ENCODE measurements at places on chromosomes 2 and 18.

- DNase-seq = no peak
Measured at GRCh38 chr18:51953521-51953920, 386.5 kb upstream of the DCC start.

- DNase-seq = no peak
Measured at GRCh38 chr2:200226451-200227426, 79.8 kb upstream of the SPATS2L start.

- peak; percentile 55 for DNase-seq
Measured at GRCh38 chr2:30355306-30355705, 91.7 kb upstream of the LCLAT1 start.

DNA sequence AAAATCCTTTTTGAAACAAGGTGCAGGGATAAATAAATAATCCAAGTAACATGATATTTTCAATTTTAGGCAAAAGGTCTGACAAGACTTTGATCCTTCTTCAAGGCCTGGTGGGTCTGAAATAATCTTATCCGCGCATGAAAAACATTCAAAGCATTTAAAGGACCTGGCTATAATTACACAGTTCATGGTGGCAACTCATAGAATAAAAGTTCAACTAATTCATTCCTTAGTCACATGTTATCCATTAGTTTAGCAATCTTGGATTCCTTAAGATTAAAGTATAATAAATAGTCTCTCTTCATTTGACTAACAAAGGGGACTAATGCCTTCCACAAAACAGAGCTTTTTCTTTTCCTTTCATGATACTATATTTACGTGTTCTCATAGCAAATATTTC lies 21.0 kb upstream of the SLC38A11 start:
- DNase-seq = peak; percentile 57

- DNase-seq = no peak
Measured at GRCh38 chr2:36797324-36798070, 101.0 kb downstream of the VIT start.

GRCh38 chr2:2033691-2034090 lies 289.4 kb upstream of the PXDN start:
- no peak for DNase-seq

DNA sequence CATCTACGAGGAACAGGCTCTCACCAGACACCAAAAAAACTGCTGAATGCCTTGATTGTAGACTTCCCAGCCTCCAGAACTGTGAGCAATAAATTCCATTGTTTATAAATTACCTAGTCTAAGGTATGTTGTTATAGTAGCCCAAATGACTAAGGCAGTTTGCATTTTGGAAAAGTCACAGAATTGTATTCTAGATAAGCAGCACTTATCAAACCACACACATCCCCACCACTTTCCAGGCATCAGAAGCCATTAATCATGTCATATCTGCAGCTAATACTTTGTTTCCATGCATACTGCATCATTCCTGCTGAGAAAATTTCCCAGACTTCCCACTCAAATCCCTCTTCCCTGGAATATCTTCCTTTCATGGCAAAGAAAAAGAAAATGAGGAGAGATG lies 187.2 kb downstream of the INO80D start:
- DNase-seq = no peak

- peak; percentile 95 for DNase-seq
Measured at GRCh38 chr2:47070920-47071824, 83.9 kb downstream of the STPG4 start.

GRCh38 chr18:48022531-48023329 lies 92.3 kb upstream of the SMAD2 start:
- peak; percentile 59 for DNase-seq

DNA sequence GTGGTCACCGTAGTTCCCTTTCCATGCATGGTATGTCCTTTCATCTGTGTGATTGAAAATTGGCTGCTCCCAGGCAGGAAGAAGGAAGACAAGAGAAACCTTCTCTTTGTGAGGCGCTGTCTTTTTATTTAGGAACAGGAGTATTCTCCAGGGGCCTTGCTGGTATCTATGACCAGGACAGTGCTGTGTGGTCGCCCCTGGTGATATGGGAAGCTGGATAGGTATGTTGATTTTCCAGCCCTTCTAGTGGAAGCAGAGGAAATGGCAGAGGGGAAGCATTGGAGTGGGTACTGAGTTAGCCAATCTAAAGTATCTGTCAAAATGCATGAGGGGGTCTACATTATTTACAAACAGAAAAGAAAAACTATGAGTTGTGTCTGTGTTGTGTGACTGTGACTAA lies 226.6 kb downstream of the MTX2 start:
- no peak for DNase-seq

GRCh38 chr2:57370882-57371585 lies 675.6 kb upstream of the VRK2 start:
- DNase-seq = peak; percentile 1

DNA sequence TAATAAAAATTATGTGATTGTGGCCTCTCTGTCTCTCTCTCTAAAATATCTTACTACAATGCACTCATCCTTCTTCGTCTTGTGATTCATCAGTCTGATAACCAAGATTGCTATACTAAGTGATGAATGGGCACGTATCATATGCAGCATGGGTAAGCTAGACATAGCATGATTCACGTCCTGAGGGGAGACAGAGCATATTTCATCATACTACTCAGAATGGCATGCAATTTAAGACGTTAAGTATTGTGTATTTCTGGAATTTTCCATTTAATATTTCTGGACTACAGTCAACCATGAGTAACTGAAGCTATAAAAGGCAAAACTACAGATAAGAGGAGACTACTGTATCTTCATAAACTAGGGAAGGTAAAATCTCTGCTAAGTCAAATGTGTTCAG lies 97.0 kb upstream of the CD226 start:
- DNase-seq = peak; percentile 93

GRCh38 chr2:183610724-183611123 lies 486.5 kb downstream of the NUP35 start:
- no peak for DNase-seq

DNA sequence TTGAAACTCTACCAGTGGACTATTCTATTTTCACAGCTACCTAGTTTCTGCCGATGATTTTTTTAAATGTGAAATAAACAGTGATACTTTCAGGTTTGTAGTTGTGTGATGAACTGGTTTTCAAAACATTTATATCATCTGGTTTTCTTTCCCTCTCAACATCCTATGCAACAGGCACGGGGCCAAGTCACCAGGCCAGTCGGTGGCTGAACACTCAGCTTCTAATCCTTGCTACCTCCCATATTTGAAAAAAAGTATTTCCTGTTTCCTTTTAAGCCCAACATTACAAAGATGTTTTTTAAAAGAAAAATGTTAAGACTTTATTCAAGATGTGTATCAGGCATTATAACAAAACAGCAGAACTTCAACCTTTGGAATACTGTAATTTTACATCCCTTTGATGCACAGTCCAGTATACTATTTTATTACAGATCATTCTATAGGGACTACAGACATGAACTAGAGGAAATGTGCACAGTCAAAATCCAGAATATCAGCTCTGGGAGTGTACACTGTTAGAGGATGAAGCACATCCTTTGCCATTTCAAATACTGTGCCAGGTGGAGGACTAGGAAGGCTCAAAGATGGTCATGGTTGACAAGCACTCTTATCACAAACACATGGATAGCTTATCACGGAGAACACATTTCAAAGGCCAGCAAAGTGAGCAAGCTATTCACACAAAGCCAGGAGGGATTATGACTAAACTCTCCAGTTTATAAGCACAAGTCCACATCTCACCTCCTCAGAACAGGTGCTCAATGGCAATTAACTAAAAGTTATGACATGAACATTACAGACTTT lies 14.6 kb downstream of the MRPL35 start:
- DNase-seq = no peak

DNA sequence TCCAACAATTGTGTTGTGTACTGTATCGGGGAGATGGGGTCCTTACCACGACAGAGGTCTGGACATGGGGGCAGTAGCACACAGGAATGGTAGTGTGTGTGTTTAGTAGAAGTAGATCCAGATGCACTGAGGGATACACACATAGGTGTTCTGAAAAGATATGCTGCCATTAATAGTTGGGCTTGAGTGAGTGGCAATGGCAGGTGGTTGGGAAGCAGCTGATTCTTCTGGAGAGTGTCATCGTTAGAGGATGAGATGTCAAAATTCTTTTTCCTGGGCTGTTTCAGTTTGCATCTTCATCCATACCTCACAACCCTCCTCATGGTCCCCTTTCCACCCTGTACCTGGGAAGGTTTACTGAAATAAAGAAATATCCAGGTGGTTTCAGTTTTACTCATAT lies 66.6 kb downstream of the UGGT1 start:
- DNase-seq = no peak

- DNase-seq = peak; percentile 64
Measured at GRCh38 chr2:182504903-182505302, 78.1 kb upstream of the PDE1A start.

- DNase-seq = peak; percentile 5
Measured at GRCh38 chr2:225737556-225737955, 338.0 kb downstream of the NYAP2 start.

- DNase-seq = peak; percentile 45
Measured at GRCh38 chr2:201450954-201451291, 335 bp downstream of the TRAK2 start.

DNA sequence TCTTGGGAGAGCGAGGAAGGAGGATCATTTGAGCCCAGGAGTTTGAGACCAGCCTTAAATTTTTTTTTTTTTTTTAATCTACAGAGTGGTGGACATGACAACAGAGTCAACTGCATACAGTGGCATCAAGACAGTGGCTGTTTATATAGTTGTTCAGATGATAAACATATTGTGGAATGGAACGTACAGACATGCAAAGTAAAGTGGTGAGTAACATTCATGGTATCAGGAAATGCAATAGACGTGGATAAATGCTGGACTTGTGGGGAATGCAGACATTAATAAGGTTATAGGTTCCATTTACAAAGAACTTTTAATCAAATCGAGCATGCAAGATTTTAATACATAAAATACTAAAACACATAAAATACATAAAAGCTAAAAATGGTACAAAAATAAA lies 11.9 kb downstream of the WDR43 start:
- DNase-seq = no peak

DNA sequence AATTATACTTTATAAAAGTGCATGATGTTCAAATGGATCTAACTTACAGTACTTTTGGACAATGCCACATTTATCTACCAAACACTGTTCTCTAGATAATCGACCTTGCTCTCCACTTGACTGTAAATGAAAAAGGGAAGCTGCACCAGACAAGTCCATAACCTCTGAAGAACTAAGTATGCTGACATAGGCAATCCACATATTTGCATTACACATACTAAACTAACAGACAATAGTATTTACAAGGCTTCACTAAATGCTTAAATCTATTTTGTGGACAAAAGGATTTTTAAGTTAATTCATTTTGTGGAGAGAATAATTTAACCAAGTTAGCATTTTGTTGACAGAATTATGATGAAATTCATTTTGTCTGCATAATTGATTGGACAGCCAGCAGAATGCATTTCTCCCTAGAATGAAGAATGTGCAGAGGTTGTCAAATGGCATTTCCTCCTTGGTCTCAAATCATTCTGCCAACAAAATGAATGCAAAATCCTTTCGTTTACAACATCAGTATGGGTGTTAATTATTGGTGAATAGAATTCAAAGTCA lies 520.9 kb downstream of the CPS1 start:
- DNase-seq = no peak

DNA sequence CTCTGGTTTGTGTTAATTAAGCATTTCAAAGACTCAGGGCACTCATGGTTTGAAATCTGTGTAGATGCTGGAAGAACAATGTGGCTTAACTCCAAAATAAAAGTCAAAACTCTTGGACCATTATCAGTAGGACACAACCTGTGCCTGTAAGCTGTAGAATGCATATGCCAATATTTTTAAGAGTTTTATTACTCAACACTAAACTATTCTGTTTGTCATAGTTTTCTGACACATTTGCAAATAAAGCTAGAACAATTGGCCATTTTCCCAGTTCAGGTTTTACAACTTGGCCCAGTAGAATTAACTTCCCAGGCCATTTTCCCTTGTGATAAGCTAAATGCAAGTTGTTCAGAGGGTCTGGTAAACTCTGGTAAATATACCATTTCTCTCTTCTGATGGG lies 713.1 kb downstream of the CBLN2 start:
- no peak for DNase-seq

- no peak for DNase-seq
Measured at GRCh38 chr2:100692381-100692780, 127.6 kb upstream of the NPAS2 start.
